Stimulated activated CD4-positive, alpha-beta T cell treated with anti-CD3 and anti-CD28 coated beads, Interleukin-1b, Interleukin-23, amount 100 ng/mL, for 48 hours (primary cell): ENCODE measurements at places on chromosomes 5 and 9.
A peak's percentile ranks its signal among the peaks of the same experiment; 100 is the strongest.

DNA sequence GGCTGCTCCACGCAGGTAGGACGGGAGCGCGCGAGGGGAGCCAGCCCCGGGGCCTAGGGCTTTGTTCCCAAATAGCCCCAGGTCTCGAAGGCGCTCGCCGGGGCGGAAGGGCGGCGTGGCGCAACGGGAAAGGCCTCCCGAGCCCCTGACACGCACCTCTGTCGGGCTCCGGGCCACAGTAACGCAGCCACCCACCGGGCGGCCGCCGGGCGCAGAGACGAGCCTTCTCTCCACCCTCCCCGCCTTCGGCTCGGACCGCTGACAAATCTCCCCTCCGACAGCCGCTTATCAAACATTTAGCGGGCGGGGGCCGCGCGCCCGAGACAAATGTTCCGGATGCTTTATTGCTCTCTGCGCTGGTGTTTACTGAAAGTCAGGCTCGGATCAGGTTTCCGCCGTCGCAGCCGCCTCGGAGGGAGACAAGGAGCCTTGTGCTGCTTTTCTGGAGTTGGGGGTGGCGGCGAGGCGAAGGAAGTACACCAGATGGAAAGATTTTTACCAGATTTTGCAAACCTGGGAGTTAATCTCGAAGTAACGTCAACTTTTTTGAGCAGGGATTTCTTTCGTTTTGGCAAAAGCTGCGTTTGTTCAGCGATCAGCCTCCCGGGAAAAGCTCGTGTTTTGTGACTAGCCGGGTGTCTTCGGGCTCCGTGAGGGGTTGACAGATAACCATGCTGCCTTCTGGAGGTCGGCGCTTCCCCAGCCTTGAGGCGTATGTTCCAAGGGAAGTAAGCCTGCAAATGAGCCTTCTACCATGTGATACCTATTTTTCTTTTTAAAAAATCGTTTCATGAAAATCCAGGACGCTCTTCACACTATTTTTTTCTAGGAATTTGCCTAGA, 950 bp downstream of the RGMB start:
- DNase-seq, result peak; percentile 59

GRCh38 chr9:116939161-116939560, 252.1 kb downstream of the TRIM32 start:
- DNase-seq, result no peak

DNA sequence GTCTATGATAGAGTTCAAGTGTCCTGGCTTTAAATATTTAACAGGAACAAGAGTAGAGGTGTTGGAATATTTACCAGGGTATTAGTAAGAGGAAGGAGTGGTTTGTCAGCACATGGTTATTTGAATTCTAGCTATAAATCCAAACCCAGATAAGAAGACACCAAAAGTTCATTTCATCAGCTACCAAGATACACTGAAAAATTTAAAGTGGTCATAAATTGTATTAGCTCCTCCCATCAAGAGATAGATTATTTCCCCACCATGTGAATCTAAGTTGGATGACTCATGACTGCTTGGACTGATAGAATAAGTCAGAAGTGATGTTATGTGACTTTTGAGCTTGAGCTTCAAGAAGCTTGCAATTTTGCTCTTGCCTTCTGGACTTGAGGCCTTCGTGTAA, 72.1 kb upstream of the GRAMD2B start:
- no peak for DNase-seq

DNA sequence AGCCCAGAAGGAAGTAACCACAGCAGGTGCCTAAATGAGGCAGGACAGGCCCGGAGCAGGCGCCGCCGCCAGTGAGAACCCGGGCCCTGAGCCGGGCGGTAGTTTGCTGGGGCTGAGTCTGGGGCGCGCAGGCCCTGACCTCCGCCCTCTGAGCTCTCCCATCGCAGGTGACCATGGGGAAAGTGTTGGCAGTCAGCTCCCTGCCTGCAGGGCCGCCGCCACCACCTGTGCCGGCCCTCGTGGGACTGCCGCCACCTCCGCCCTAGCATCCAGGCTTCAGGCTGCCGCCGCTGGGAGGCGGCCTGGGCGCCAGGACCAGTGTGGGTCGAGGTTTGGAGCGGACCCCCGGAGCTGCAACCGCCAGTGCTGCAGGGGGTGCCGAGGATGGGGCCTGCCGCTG, 61.1 kb downstream of the TARS1 start:
- DNase-seq, result no peak
